Thoracic aorta (tissue), 2 donors: ENCODE measurements at places on chromosomes 2 and 18.

DNA sequence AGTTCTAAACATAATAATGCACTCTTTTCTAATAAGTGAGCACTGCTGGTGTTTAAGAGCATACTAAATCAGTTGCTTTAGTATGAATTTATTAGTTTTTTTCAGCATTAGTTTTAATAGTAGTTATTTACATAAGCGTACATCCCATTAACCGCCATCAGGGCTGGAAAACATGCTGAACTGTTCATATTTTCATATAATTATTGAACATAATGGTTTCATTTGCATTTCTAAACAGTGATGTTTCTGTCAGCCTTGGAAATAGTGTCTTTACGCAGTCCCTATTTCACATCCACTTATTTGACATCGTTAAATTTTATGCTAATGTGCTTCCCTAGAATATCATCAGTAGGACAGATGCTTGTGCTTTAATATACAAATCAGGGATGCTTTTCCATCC, 71.5 kb downstream of the KIAA1328 start:
- DNase-seq: no peak

GRCh38 chr2:123502931-123503330, 522.2 kb upstream of the CNTNAP5 start:
- no peak for DNase-seq

DNA sequence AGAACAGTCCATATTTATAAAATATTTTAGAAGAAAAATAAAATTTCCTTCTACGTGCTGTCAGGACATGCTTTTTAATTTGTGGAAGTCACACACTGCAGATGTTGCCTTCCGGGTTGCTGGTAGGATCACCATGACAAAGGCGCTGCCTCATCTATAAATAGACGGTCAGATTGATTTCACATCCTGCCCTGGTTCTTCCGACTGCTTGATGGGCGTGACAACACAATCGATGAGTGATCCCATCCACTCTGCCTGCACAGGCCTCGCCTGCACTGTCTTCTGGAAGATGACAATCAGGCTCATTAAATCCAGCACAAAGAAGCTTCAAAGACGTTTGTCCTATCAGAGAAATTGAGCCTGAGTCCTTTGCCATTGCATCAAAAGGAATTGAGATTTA, 318.9 kb upstream of the TRIB2 start:
- DNase-seq: no peak

DNA sequence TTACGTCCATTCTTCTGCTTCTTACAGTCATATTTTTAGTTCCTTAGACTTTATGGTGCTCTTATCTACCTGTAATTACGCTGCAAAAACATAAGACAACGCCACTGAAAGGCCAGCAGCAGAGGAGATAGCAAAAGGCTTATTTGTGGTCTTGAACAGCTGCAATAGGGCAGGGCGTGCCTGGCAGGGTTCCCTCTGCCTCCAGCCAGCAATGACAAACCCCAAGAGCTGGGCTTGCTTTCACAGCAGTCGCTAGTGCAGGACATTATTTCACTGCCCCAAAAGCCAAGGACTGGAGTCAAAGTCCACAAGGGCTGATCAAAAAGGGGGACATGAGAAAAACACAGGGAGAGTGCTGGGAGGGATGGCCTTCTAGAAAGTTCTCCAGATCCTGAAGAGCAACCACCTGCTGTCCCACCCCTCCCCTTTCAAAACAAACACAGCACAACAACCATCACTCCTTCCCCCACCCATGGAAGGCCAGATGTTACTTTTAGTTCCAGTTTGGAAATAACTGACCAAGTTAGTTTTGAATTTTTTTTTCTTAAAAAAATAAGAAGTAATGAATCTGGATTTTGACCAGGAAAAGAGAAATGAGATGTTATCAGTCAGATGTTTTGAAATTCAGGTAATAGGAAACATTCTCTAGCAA, 127.8 kb downstream of the RBMS1 start:
- no peak for DNase-seq

DNA sequence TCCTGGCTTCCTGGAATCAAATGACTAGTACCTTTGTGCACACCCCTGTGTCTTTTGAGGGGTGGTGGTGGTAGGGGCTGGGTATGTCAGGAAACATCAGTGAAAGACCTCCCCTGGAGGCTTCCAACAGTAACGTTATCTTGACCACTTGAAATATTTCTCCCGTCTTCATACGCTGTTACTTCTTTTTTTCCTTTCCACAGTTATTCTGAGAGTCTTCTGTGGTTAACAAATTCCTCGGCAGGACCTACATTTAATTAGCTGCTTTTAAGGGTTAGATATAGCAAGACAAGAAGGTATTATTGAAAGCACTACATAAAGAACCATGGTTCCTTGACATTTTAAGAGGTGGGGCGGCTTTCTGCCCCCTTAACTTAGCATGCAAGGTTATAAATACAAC, 34.6 kb downstream of the UGP2 start:
- DNase-seq: no peak
